CD4-positive, alpha-beta T cell treated with Interleukin-4 for 1 hour (primary cell): ENCODE measurements at places on chromosomes 13 and 19.
A peak's percentile ranks its signal among the peaks of the same experiment; 100 is the strongest.

DNA sequence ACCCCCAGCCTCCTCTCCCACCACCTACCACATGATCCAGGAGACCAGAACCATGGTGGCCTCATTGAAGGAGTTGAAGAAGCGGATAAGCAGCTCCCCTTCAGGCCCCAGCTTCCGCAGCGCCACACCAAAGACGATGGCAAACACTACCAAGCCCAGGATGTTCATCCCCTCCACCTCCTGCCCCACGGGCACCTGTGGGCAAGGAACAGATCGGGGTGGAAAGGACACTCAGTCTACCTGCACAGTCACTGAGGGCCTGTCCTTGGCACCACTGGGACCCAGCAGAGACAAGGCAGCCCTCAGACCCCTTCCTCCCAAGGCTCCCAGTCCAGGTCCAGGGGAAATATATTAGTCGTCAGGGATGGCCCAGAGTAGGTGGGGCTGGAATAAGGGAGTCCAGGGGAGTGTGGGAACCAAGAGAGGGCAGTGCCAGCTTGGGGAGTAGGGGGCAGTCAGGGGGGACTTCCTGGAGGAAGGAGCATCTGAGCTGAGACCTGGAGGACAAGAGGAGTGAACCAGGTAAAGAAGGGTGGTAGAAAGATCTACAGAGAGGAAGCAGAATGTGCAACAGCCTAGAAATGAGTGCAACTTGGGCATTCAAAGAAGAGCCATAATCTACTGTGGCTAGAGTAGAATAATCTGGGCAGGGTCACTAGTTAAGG, 5.9 kb downstream of the SLC1A5 start:
- no peak for DNase-seq

- peak; percentile 19 for DNase-seq
Measured at GRCh38 chr19:343941-344624, 513 bp downstream of the MIER2 start.

- no peak for DNase-seq
Measured at GRCh38 chr13:71752775-71753513, 114.1 kb downstream of the DACH1 start.

GRCh38 chr13:91652404-91653301, 254.2 kb downstream of the GPC5 start:
- no peak for DNase-seq

- no peak for DNase-seq
Measured at GRCh38 chr13:63938851-63939250, 2523.2 kb upstream of the PCDH20 start.

GRCh38 chr19:36340786-36341372, 38.1 kb downstream of the ZFP14 start:
- no peak for DNase-seq

DNA sequence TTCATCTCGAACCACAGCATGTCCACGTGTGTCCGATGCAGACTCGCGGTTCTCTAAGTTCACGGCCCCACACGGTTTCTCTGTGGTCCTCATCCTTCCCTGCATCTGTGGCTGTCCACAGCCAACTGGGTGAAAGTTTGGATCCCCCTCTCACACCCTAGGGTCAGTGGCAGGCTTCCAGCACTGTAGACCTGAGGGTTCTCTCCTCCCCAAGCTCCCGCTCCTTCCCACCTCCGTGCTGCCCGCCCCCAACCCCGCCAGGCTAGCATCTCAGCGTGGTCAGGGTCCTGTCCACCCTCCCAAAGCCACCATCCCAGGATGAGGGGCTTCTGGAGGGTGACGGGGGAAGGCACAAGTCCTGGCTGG, 3.0 kb downstream of the ANGPTL4 start:
- DNase-seq, result no peak

DNA sequence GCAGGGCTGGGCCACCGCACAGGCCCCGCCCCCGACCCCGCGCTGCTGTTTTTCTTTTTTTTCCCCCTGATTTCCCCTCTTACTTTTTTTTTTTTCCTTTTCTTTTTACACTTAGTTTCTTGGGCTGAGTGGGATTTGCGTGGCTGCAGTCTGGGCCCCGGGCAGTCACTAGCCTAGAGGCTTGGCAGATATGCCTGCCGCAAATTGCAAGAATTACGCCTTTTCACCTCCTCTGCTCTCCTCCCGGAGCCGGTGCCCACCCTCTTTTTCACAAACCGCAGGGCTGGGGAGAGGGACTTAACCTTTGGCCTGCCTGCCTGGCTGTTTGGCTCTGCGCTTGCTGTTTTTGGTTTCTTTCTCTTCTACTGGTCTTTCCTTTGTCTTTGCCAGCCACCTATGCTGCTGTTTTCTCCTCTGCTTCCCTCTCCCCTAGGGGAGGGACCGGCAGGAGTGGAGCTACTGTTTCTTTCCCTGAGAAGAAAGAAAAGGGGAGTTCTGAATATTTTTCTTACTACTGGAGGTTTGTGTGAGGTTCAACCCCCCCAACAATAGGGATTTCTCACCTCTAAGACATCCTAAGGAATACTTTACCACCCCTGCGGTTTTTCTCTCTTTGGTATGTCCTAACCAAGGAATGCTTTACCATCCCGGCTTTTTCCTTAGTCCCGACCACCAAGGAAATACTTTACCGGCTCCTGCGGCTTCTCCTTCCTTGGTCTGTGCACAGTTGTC, 11.0 kb downstream of the ZNF552 start:
- DNase-seq, result no peak

DNA sequence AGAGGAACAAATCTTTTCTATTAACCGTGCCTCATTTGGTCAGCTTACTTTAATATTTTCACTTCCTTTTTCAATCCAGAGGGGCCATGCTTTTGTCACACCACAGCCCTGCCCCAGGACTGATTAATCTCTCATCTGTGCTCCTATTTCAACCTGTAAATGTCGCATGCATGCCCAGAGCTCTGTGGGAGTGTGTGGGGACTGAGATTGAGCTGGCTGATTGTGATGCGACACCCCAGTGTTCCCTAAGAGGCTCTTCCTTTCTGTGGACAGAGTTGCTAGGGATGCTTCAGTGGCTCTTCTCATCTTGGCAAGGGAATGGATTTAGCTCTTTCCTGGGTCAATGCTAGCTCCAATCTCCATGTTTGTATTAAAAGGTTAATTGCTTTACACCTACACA, 249.6 kb downstream of the TDRD3 start:
- DNase-seq, result no peak

DNA sequence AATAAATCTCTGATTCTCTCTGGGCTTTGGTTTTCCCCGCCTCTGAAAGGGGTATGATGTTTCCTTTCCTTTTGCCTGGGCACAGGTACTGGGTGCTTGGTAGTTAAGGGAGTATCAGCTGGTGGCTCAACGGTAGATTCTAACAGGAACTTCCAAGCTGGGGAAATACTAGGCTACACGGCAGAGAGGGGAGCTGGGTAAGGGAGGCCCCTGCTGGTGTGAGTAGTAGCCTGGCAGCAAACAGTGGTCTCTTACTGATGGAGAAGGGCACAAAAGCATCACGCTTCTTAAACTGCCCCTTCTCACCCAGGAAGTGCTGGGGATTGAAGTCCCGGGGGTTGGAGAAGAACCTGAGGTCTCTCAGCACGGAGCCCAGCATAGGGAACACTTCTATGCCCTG, 26.9 kb upstream of the CYP2A7 start:
- DNase-seq, result no peak

GRCh38 chr19:3513229-3514140, 7.4 kb downstream of the FZR1 start:
- no peak for DNase-seq

DNA sequence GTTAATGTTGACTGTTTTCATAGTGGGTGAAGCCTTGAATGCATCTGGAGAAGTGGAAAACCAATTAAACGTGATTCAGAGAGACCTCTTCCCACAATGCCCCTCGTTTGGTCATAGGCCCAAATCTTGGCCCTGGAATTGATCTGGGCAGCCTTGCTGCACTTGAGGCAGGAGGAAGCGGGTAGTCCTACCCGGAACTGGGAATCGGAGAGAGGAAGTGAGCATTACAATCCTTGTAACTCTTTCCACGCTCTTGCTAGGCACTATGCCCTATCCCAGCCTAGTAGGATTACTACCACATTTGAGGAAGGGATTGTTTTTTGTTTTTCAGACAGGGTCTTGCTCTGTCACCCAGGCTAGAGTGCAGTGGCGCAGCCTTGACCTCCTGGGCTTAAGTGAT, 3.6 kb downstream of the KCNK6 start:
- DNase-seq, result no peak

GRCh38 chr13:33258808-33259193, 26.8 kb downstream of the STARD13 start:
- DNase-seq, result no peak

DNA sequence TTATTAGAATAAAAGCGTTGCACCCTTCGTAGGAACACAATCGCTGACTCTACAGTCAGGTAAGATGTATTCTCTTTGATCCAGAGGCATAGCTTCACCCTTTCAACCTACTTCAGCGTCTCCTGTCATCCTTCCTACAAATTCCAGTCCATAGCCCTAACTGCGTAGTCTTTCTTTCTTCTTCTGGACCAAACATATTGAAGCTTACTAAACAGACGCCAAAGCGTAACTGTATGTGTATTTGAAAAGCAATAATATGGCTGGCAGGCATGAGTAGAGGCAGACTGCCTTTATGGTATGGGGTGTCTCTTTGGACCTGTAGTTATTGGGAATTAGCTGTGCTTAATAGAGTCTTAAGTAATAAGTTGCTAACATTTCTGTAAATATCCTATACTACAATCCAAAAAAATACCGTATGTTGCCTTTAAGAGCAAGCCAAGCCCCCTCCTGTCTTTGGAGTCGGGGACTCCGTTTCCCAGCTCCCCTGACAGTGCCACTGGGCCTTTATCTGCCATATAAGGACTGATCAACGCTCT, 392 bp upstream of the ZNF548 start:
- DNase-seq, result no peak

DNA sequence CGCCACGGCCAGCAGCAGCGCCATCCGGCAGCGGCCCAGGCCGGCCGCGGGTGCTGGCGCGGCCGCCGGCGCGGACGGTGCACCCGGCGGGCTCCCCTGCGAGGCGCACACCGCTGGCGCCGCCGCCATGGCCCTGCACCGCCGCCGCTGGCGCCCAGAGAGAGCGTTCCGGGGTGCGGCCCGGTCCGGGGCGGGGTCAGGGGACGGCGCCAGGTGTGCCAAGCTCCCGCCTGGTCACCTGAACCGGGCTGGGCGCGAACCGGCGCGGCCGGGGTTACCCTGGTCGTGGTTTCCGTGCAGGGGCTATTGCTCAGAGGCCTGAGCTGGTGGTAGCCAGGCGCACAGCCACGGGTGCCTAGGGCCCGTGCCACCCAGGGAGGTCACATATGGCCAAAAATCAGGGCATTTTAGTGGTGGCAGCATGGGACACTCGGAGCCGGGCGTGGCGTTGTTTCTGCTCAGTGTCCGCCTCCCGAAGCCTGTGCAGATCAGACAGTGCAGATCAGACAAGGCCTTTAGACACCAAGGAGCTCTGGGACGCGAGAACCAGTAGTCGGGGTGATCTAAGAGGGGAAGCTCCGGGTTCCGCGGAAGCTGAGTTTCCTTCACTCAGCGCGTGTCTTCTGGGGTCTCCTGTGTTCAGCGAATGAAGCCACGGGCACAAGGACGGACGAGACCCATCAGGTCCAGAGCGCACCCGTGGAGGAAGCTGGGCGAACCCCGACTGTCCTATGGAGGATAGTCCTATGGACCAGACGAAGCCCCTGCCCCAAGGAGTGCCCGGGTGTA, at the start of gene TMEM238:
Gene TMEM238, minus strand, starts transcription at position 162 of the 789 bp plus-strand sequence. Its CDS starts 33 bp downstream, at position 129.
- DNase-seq, result peak; percentile 45

DNA sequence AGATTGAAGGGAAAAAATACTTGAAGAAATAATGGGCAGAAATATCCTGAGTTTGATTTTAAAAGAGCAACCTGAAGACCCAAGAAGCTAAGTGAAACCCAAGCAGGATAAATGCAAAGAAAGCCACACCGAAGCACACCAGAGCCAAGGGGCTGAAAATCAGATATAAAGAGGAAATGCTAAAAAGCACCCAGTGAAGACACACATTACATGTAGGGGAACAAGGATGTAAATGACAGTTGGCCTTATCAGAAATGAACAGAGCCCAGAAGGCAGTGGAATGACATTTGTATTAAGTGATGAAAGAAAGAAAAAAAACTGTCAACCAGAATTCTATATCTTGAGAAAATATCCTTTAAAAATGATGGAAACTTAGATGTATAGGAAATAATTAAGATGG, 139.1 kb downstream of the SLC7A1 start:
- DNase-seq, result no peak

- DNase-seq, result no peak
Measured at GRCh38 chr13:38494445-38494844, 144.8 kb downstream of the UFM1 start.

GRCh38 chr13:93736081-93736480, 509.5 kb downstream of the GPC6 start:
- DNase-seq, result no peak

GRCh38 chr13:93249364-93250306, 23.0 kb downstream of the GPC6 start:
- DNase-seq, result no peak

DNA sequence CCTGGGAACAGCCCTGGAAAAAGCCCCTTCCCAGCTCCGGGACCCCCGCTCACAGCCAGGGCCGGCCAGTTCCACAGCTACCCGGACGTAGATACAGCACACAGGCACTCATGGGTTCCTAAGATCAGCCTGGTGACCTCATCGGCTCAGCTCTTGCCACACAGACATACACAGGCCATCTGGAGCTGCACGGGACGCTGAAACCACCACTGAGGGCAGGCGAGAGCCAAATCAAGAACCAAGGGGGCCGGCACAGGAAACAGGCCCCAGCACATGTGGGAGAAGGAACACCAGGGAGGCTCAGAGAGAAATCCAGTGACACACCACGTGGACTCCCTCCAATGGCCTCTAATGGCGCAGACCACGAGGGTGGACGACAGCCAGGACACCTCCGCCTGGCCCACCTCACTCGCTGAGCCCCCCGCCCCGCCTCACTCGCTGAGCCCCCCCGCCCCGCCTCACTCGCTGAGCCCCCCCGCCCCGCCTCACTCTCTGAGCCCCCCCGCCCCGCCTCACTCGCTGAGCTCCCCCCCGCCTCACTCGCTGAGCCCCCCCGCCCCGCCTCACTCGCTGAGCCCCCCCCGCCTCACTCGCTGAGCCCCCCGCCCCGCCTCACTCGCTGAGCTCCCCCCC, 69.7 kb upstream of the C13orf46 start:
- peak; percentile 57 for DNase-seq

DNA sequence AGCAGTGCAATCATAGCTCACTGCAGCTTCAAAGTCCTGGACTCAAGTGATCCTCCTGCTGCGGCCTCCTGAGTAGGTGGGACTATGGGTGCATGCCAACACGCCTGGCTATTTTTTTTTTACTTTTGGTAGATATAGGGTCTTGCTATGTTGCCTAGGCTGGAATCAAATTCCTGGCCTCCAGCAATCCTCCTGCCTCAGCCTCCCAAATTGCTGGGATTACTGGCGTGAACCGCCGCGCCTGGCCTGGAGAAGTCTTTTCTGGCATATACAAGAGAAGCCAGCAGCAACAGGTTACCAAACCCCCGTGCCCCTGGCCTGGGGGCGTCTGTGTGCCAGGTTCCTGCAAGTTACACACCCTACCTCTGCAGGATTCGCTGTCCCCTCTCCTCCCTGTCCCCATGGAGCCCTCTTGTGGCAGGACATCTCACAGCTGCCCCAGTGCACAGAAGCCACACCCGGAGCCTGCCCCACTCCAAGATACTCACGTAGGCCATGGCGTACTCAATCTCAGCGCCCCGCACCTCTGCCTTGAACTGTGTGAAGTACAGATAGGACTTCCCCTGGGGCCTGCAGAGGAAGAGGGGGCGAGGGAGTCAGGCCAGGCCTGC, 9.9 kb downstream of the MYDGF start:
- no peak for DNase-seq

GRCh38 chr13:59674616-59675015, 489.1 kb downstream of the DIAPH3 start:
- no peak for DNase-seq
